Epithelial cell of proximal tubule (primary cell): ENCODE measurements at places on chromosomes 4 and X. TPM values are rescaled to one million over a fixed set of nuclear protein-coding genes. Genes with fewer than 3 reads are reported as not detected.

GRCh38 chr4:146104541-146104940 is 71.0 kb upstream of the LSM6 start:
- DNase-seq = no peak

DNA sequence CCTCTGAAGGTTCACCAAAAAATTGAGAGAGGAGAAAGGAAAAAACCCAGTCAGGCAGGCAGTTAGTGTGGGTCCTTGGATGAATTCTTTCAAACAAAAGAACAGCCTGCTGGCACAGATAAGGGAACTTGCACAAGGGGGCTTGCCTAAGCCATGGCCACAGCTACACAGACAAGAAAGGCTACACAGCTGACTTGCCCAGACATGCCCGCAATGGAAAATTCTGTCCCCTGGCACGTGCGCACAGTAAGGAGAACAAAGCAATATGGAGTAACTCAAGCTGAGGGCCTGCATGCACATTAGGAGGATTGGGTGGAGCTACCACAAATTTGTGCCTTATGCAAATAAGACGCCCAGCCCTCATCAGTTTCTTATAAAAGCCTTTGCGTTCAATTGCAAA is 512.5 kb upstream of the HTR2C start:
- DNase-seq = no peak

GRCh38 chr4:68735106-68735505 is 64.7 kb upstream of the UGT2B15 start:
- DNase-seq = no peak

DNA sequence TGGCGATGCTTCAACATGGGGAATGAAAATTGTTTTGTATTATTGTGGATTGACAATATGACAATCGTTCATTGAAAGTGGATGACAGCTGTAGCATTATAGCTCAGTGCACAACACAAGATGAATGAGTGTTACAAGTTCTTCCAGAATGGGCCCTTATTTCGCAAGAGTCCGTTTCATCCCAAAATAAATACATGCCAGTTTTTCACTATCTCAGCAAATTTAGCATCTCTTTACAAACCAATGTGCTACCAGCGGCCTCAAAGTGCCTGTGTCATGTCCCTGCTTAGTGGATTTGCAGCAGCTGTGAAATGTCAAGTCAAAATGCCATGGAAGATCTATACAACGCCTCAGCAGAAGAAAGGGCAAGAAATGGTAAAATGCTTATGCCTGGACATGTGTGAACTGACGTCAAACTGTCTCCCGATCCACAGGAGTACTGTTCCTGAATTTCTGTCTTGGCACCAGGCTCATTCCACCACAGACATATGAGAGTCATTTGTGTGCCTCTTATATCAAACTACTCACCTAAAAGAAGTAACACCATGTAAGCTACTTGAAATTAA is 109.6 kb downstream of the MAML3 start:
- no peak for DNase-seq

GRCh38 chrX:29528281-29528680 is 687.1 kb upstream of the MAGEB2 start:
- DNase-seq = no peak

GRCh38 chrX:109299091-109299490 is 182.8 kb downstream of the GUCY2F start:
- DNase-seq = no peak

DNA sequence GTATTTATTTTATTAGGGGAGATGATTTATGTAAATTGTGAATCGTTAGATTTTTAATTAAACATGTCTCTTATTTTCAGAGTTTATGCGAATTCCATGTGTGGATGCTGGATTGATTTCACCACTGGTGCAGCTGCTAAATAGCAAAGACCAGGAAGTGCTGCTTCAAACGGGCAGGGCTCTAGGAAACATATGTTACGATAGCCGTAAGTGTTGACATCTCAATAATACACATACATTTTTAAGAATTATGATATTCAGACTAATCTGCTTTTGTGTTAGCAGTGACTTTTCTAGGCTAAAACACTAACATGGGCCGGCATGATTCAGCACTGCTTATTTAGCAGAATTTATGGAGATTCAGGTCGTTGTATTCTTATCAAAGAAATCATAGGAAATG is 91.2 kb downstream of the RAP1GDS1 start:
- DNase-seq = no peak

- no peak for DNase-seq
These were observed 148.8 kb upstream of the EDNRA start for GRCh38 chr4:147332091-147332490.

DNA sequence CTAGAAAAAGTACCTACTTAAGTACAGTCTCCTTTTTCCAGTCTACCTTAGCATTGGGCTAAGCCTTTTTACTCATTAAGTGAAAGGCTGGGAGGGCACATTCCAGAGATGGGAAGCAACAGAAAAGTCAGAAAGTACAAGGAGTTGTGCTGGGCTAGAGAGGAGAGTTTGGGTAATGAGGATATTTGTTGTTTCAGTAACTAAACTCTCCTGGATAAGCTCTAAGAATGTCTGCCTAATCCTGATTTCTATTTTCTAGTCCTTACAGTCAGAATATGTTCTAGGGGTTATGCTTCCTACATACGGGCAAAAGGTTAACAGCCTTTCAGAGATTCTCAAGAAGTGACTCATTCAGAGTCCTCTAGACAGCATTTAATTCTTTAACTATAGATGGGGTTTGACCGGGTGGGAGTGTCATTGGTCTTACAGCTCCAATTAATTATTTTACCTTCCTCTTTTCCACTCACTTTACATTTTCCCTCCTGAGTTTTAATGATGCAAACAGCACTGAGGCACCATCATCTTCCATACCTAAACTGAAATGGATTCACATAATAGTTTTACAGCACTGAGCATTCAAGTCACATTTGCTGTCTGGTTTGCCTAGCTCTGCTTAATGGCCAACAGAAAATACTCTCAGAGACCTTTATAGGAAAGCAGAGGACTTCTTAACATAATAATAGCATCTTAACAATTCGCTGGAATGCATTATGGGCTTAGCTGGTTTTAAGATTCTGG is 42.9 kb downstream of the USP26 start:
- peak; percentile 44 for DNase-seq

DNA sequence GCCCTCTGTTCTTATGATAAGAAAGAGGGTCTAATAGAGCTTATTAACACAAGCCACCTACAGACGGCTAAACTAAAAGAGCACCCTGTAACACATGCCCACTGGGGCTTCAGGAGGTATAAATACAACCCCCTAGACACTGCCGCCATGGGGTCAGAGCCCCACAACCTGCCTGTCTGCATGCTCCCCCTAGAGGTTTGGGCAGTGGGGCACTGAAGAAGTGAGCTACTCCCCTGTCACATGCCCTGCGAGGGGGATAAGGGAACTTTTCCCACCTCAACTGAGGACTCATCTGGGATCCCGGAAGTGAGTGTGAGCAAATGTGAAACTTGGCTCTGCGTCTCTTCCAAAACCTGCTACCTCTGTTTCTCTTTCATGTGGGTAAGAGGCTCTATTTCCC is 334.5 kb downstream of the ADAM29 start:
- no peak for DNase-seq

- no peak for DNase-seq
These were observed 413.3 kb downstream of the MID1IP1 start for GRCh38 chrX:39214387-39215126.

- DNase-seq = no peak
These were observed 816 bp downstream of the EREG start for GRCh38 chr4:74365761-74366160.

- no peak for DNase-seq
These were observed 64.4 kb downstream of the ASMT start for GRCh38 chrX:1679238-1679637.

GRCh38 chr4:168693750-168694490 is 197.1 kb downstream of the PALLD start:
- no peak for DNase-seq

GRCh38 chr4:81891005-81891996 is 419.6 kb upstream of the RASGEF1B start:
- no peak for DNase-seq

GRCh38 chrX:85544609-85545008 is 165.1 kb upstream of the POF1B start:
- no peak for DNase-seq

- no peak for DNase-seq
These were observed 39.7 kb downstream of the IGFBP7 start for GRCh38 chr4:57070461-57070860.

- DNase-seq = no peak
These were observed 305.8 kb upstream of the GRIA3 start for GRCh38 chrX:122878269-122878668.

- DNase-seq = no peak
These were observed 82.4 kb downstream of the HTRA3 start for GRCh38 chr4:8351931-8352367.

DNA sequence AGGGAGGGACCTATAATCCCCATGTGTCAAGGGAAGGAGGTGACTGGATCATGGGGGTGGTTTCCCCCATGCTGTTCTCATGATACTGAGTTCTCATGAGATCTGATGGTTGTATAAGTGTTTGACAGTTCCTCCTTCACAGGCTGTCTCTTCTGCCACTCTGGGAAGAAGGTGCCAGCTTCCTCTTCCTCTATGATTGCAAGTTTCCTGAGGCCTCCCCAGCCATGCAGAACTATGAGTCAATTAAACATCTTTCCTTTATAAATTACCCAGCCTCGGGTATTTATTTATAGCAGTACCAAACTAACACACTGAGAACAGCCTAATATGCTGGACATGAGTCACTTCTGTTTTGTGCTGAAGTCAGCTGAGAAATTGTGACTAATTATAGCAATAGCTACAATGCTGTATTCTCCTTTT is 656.9 kb upstream of the CPEB2 start:
- DNase-seq = peak; percentile 80

- DNase-seq = no peak
These were observed 124.0 kb downstream of the TENM3 start for GRCh38 chr4:182367153-182367552.

DNA sequence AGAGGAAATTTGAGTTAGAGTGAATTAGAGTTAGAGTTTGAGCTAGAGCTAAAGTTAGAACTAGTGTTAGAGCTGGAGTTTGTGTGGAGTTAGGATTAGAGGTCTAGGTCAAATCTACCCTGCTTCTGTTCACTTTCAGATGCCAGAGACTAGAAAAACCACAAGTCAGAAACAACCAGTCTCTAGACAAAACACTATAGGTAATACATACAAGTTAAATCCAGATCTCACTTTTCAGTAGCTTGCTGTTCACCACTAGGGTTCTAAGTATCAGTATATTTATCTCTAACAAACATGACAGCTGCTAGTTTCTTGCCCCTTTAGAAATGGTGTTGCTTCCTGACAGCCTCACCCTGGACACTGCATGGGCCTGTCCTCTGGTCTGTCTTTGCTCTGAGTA is 300.7 kb downstream of the ARAP2 start:
- no peak for DNase-seq

- no peak for DNase-seq
These were observed 17.3 kb downstream of the TEC start for GRCh38 chr4:48252313-48252712.

DNA sequence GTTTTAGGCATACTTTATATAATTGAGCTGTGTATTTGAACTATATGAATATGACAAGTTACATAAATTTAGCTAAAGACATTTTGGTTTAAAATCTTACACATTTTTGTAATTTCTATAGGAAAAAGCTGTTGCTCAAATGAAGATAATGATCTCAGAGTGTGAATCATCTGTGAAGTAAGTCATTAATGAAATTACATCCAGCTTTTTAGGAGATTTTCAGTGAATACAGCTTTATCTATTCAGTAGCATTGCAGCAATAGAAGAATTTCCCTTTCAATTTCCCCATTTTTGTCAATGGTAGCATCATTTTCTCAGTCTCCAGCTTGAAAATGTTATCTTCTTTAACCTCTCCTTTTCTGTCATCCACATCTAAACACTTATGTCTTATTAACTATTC is 59.5 kb downstream of the CEP135 start:
- DNase-seq = no peak

DNA sequence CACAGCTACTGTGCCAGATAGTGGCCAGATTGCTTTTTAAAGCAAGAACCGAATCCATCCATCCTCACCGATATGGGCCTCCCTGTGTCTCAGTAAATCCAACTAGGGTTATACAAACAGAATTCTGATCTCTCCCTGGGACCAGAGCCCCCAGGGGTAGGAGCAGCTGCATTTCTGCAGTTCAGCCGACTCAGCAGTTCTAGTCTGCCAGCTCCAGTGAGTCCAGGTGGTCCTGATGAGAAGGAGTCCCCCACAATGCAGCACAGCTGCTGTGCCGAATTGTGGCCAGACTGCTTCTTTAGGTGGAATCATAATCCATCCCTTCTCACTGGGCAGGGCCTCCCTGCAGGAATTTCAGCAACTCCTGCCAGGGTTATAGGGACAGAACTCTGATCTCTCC is 532.9 kb downstream of the ACTRT1 start:
- DNase-seq = no peak

GRCh38 chr4:183249854-183250253 is 70.2 kb downstream of the CLDN22 start:
- no peak for DNase-seq

- no peak for DNase-seq
These were observed 2.4 kb upstream of the TADA2B start for GRCh38 chr4:7040765-7041164.

- no peak for DNase-seq
These were observed 204.7 kb upstream of the GABRA2 start for GRCh38 chr4:46594661-46595060.

GRCh38 chr4:54661169-54661568 is 3.4 kb downstream of the KIT start:
- DNase-seq = no peak

DNA sequence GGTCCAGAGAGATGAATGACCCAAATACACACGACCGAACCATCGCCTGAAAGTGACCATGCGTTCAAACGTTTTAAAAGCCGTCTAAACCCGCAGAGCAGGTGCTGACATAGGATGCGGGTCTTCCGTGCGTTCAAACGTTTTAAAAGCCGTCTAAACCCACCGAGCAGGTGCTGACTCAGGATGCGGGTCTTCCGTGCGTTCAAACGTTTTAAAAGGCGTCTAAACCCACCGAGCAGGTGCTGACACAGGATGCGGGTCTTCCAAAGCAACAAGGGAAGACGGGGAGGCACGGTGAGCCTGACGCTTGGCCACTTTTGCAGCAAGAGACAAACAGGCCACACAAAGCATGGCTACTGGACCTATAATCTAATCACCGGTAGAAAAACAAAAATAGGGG is 47.2 kb downstream of the GAK start:
- no peak for DNase-seq

GRCh38 chr4:173520921-173521466 is 9.0 kb downstream of the HAND2 start:
- DNase-seq = no peak

- no peak for DNase-seq
These were observed 106.1 kb downstream of the GALNTL6 start for GRCh38 chr4:171919314-171919713.

Gene SORBS2
- total RNA-seq = 11.6 and 20.3 TPM in 2 replicates

Gene TCEAL7
- 16.0 and 25.4 TPM in 2 replicates for total RNA-seq

Gene FAM184B
- total RNA-seq = 0.07 and 0.17 TPM in 2 replicates

Gene FAM149A
- total RNA-seq = 23.1 and 25.1 TPM in 2 replicates

Gene NHSL2
- total RNA-seq = 1.0 and 1.1 TPM in 2 replicates

Gene CCKAR
- not detected in 2 replicates for total RNA-seq

Gene FAM236C
- total RNA-seq = not detected in 2 replicates

Gene CC2D2A
- total RNA-seq = 15.2 and 15.8 TPM in 2 replicates

Gene POU3F4
- total RNA-seq = under 0.01 TPM in 1 of 2 replicates, not detected in the other

Gene TCEAL6
- total RNA-seq = not detected in 2 replicates

Gene P2RY10
- total RNA-seq = not detected in 2 replicates

Gene TLR10
- total RNA-seq = not detected in 2 replicates

Gene COL4A5
- total RNA-seq = 8.5 and 33.2 TPM in 2 replicates
